Upper lobe of left lung (tissue), 6 donors: ENCODE measurements at places on chromosomes 16 and 17. TPM values are rescaled to one million over a fixed set of nuclear protein-coding genes. Genes with fewer than 3 reads are reported as not detected.
A peak's percentile ranks its signal among the peaks of the same experiment; 100 is the strongest.

DNA sequence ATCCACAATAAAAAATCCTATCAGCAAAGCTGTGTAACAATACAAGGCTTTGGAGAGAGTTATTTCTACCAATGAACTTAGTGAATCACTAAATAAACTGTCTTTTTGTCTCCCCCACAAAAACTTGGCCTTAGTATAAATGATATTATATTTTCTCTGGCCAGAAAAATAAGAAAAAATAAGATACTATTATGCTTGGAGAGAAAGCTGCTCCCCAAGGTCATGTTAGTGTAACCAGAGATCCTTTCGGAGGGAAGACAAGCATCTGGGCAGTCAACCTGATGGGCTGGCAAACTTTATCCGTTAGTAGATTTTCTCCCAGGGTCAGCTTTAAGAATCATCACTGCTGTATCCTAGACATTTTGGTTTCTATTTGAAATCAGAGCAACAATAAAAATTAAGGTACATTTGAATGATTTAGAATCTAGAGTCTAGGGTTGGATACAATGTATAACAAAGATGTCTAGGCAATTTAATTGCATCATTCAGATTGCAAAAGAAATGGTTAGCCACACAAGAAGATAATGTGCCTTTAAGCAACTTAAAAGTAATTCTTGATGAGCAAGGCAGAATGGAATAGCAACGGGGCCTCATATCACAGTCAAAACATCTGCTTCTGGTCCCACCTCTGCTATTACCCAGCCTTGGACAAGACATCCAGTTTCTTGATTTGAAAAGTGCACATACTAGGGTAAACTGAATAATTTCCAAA is 280.4 kb downstream of the SLC39A11 start:
- DNase-seq, result no peak

GRCh38 chr16:2860826-2861567 is 3.0 kb upstream of the PRSS22 start:
- DNase-seq, result no peak

Gene KRT33B
- not detected for total RNA-seq

DNA sequence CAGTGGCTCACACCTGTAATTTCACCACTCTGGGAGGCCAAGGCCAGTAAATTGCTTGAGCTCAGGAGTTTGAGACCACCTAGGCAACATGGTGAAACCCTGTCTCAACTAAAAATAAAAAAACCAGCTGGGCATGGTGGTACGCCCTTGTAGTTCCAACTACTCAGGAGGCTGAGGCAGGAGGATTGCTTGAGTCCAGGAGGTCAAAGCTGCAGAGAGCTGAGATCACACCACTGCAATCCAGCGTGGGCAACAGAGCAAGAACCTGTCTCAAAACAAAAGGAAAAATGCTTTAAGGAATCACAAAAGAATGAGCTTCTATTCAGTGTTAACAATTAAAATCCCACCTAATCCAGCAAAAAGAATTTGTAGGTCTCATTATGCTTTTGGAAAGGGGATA is 5.9 kb downstream of the PRR11 start:
- DNase-seq, result no peak

GRCh38 chr17:78498848-78499247 is 78.3 kb downstream of the DNAH17 start:
- no peak for DNase-seq

GRCh38 chr16:72977127-72977526 is 70.8 kb downstream of the ZFHX3 start:
- no peak for DNase-seq

Gene ALOX15B
- total RNA-seq, result 116 TPM

Gene METTL16
- 31.4 TPM for total RNA-seq

DNA sequence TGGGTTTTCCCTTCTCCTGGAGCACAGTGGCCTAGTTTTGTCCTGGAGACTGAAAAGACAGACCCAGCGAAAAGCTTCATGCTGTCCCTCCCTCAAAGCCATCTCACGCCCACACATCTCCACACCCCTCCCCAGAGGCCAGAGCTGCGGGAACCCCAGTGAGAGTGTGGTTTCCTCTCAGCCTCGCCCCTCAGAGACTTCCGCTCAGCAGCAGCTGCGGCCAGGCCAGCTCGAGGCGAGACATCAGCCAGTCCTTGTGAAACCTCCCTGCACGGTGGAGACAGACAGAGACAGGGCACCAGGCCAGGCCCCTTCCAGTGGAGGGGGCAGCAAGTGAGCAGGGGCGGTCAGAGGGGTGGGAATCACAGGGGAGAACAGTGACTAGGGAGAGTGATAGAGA is 77.0 kb upstream of the TNRC6C start:
- peak; percentile 87 for DNase-seq

Gene FN3KRP
- total RNA-seq, result 18.5 TPM

- DNase-seq, result peak; percentile 33
Measured at GRCh38 chr16:78292844-78293380, 193.5 kb downstream of the WWOX start.
